ENCODE measurements at places on chromosomes 3 and 15. TPM values are rescaled to one million over a fixed set of nuclear protein-coding genes. Genes with fewer than 3 reads are reported as not detected.

SLC27A2 gene
- not detected for total RNA-seq

WDR93 gene
- 0.06 TPM for total RNA-seq

MIX23 gene
- 26.7 TPM for total RNA-seq

UQCRC1 gene
- 235 TPM for total RNA-seq

PAK6 gene
- 0.13 TPM for total RNA-seq

GABRG3 gene
- not detected for total RNA-seq

GOLGA6L1 gene
- total RNA-seq = not detected

PLEKHO2 gene
- 29.3 TPM for total RNA-seq

EPHB3 gene
- 2.7 TPM for total RNA-seq

TM2D3 gene
- 41.7 TPM for total RNA-seq

Data from aortic smooth muscle cell (primary cell).